Activated CD4-positive, alpha-beta T cell treated with anti-CD3 and anti-CD28 coated beads for 4 hours (primary cell): ENCODE measurements at places on chromosomes 1 and 21.

DNA sequence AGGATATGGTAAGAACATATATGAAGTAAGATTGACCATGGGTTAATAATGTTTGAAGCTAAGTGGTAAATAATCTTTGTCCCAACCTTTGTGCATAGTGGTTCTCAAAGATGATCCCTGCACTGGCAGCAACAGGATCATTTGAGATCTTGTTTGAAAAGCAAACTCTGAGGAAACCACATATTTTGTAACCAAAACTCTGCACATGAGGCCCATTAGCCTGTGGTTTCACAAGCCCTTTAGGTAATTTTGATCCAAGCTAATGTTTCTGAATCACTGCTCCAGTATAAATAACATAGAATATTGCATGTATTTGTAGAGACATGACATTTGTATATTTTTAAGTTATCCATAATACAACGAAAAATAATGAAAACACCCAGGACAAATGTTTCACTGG is 147.9 kb upstream of the RGS18 start:
- no peak for DNase-seq

DNA sequence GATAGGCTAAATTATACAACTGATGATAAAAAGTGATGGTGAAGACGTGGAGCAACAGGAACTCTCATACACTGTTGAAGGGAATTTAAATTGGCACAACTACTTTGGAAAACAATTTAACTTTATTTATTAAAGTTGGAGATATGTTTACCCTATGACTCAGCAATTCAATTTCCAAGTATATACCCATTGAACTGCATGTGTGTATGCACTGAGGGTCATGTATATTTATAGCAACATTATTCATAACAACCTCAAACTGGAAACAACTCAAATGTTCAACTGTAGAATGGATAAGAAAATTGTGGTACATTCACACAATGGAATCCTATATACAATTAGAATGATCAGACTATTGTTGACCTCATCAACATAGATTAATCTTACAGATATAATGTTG is 16.5 kb upstream of the BCAS2 start:
- no peak for DNase-seq

DNA sequence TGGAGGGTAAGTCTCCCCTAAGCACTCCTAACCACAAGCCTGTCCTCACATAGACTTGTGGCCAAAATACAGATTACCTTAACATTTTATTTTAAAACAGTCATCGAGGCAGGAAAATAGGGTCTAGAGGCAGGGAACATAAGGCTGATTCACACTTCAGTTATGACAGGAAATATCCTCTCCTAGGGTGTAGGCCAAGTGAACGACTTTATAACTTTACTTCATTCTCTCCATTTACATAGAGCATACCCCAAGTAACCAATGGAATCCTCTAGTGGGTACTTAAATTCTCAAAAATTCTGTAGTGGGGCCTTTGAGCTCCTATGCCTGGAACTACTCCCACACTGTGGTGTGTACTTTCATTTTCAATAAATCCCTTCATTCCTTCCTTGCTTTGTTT is 113.0 kb downstream of the WDR3 start:
- no peak for DNase-seq

DNA sequence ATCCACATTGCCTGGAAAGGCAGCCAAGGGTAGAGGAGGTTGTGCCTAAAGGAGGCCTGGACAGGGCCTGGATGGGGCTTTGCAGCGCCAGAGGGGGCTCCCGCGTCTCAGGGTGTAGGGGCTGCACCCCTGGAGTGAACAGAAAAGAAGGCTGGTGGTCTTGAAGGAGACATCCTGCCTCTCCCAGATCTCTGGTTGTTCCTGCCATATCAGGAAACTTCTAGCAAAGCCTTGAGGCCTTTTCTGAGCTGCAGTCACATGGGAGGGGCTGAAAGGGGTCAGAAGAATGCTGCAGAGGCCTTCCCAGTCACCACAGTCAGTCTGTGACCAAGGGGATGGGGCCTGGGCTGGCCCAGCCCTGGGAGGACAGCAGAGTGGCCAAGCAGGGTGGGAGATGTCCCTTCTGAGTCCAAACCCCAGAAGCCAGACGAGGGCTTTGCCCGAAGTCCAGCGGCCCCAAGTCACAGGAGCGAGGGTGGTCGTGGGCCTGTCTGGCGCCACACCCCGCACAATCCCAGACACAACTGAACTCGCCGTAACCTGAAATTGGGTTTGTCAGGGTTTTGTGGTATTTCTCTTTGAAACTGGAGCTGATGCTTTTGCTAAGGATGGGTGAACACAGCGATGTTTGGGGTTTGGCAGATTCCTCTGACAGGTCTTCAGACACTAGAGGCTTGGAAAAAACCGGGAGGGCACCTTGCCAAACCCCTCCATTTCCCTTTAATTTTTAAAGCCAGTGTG is 29.6 kb downstream of the SIM2 start:
- no peak for DNase-seq

GRCh38 chr1:225695578-225696337 is 42.8 kb upstream of the ENAH start:
- DNase-seq, result no peak

DNA sequence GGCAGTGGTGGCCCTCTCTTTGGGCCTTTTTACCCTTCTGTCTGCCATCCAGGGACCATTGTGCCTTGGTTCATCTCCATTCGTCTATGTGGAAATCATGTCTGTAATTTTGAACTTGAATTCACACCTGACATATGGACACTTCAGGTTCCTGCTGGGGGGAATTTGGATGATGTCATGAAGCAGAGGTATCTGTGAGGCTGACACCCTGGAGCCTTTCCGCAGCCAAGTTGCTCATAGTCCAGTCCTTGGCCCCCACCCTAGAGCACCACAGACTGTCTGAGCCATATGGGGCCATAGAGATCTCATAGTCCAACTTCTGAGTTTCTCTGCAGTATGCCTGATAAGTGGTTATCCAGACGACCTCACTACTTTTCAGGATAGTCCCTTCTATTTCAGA is 147.7 kb upstream of the CACNA1E start:
- DNase-seq, result no peak

- no peak for DNase-seq
Observed at GRCh38 chr1:71565262-71565661, 484.4 kb upstream of the ZRANB2 start.

DNA sequence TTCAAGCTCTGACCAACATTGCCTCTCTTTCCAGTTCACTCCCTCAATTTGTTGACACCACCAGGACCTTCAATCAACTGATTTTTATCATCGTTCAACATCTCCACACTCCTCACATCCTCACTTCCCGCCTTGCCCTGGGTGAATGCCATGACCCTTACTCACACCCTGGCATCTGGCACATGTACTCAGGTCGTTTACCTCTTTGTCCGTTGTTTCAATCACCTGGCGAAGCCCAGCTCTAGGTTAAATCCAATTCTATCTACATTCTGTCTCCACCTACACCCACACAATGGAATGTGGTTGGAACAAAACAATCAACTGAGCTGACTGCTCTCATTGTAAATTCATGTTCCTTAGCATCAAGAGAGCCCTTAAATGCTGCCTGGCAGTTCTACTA is 24.2 kb upstream of the TBX15 start:
- no peak for DNase-seq

- DNase-seq, result no peak
Observed at GRCh38 chr1:168360151-168361021, 79.7 kb downstream of the TBX19 start.

- DNase-seq, result no peak
Observed at GRCh38 chr1:228097333-228098081, 5.6 kb downstream of the C1orf35 start.

- no peak for DNase-seq
Observed at GRCh38 chr1:18233176-18233864, 125.7 kb downstream of the IGSF21 start.

GRCh38 chr1:246632281-246633168 is 66.3 kb downstream of the CNST start:
- DNase-seq, result no peak

GRCh38 chr1:226965581-226966440 is 25.7 kb downstream of the COQ8A start:
- no peak for DNase-seq

DNA sequence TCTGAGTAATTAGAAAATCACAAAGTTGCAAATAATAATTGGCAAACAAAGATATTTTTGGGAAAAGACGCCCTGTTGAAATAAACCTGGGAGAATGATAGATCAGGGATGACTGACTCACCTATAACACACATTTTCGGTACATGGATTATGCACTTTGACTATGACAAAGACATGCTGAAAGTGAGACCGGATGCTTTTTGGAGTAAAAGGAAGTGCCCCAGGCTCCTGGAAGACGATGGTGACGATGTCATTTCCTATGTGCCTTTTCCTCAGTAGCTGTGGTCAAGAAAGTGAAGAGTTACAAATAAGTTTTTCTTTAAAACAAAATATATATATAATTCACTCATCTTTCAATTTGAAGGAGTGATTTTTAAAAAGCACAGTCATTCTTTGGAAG is 158.7 kb downstream of the SIPA1L2 start:
- no peak for DNase-seq

DNA sequence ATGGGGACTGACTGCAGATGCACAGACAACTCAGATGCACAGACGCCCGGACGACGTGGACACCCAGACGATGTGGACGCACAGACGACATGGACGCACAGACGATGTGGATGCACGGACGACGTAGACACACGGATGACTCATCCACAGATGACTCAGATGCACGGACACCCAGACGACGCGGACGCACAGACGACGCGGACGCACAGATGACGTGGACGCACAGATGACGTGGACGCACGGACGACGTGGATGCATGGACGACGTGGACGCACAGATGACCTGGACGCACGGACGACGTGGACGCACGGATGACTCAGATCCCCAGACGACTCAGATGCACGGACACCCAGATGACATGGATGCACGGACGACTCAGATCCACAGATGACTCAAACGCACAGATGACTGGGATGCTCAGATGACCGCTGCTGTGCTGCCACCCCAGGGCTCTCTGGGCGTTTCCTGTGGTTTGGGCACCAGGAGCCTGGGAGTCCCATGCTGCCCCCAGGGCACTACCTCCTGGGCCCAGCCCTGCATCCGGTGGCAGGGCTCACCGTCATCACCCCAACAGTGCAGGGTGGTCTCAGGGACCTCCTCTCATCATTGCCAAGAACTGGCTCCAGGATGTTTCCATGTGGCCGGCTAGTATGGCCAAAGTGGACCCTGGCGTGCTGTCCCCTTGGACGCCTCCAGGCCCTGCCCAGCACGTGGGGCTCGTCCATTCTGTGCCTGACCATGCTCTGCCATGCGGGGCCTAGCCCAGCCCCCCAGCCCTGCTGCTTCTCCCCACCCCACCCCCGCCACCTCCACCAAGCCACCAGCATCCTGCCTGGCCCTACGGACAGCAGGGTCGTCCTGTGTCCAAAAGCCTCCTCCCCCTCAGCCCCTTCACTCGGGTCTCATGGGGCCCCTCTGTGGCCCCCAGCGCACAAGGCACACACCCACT is 14.0 kb downstream of the FAAP20 start:
- DNase-seq, result no peak

- no peak for DNase-seq
Observed at GRCh38 chr1:43319766-43320165, 17.9 kb upstream of the MPL start.

DNA sequence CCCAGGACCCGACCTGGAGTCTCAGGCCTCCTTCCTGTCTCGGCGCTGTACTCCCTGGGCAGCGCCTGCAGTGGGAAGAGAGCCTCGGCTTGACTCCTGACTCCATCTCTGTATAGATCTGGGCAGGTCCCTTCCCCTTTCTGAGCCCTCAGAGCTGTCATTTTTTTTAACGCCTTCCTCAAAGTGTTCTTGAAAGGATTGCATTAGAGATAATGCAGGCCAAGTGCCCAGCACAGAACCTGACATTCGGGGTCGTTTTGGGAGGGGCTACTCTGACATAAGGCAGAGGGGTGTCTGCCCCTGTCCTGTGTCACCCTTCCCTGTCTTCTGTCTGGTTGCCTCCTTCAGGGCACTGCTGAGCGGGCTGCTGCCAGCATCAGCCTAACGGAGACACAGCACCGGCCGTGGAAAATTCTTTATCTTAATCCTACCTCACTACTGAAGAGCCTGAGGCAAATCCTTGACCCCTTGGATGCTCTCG is 271.6 kb downstream of the TRABD2B start:
- no peak for DNase-seq

DNA sequence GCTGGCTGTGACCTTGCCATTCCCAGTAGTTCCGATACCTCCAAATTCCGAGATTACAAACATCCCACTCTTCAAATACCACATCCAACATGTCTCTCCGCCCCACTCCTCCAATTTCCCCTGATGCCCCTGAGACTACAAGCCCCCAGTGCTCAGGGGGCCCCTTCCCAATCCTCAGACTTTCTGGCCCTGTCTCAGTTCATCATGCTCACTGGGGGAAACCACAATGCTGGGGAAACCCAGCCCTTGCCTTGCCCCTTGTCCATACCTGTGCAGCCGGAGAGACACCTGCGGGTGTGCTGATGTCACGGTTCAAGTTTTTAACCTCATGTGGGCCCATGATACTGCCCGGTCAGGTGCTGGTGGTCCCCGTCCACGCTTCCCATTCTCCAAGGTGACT is 226.6 kb downstream of the CAMTA1 start:
- DNase-seq, result no peak

GRCh38 chr21:39119891-39120290 is 63.4 kb downstream of the PSMG1 start:
- DNase-seq, result no peak

DNA sequence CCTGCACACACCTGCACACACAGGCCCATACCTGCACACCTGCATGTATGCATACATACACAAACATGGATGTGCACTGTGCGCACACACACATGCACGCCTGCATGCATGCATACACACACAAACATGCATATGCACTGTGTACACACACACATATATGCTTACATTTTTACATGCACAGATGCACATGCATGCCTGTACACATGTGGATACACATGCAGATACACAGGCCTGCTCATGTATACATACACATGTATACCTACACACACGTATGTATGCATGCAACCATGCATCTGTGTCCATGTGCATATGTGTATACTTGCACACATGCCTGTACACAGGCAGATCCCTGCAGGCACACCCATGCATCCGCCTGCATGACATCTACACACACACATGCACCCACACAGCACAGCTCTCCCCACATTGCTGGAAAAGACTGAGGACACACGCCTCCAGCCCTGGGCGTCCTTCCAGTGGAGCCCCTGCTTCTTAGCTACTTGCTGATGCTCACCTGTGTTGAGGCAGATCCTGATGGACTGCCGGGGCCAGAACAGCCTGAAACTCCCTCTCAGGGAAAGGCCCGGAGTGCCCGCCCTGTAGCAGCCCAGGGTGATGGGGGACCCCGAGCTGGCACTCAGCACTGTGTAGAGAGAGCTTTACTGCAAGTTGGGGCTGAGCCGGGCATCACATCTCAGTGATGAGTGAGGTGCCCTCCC is 28.6 kb downstream of the KRTAP10-1 start:
- no peak for DNase-seq

DNA sequence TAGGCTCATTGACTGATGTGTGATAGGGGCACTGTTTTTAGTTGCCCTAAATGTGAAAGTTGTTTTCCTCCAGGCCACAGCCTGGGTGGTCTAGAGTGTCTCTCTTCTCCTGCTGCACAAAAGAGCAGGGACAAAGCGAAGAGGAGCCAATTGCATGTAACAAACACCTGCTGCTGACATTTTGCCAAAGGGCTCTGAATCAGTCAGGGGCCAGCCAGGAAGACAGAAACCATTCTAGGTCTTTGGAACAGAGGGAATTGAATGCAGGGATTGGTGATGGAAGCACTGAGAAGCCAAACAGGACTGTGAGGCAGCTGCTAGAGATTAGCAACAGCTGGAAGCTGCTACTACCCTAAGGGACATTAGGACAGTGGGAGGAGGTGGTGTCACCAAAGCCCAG is 185.3 kb upstream of the POU3F1 start:
- DNase-seq, result no peak

GRCh38 chr1:47996406-47997226 is 569 bp downstream of the TRABD2B start:
- DNase-seq, result no peak

- no peak for DNase-seq
Observed at GRCh38 chr1:232274236-232274855, 355.6 kb downstream of the SIPA1L2 start.
